Left forelimb (tissue), 1 donor: ENCODE measurements at places on chromosomes 7 and 10.

DNA sequence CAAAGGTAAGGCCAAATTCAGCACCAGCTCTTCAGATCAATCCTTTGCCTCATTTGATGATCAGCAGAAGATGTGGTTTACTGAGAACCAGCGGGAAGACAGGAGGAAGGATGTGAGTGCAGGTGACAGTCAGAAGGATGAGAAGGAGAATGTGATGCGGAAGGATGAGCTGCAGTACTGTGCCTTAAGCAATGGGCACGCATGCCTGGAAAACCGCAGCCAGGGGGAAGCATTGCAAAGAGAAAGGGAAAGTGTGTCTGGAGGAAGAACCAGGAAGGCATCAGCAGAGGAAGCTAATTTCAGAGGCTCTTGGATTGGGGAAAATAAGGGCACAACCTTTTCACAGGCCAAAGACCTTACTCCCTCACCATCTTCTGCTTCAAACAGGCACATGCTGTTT, 25.7 kb downstream of the C10orf71 start:
- DNase-seq: peak; percentile 26

GRCh38 chr10:79331709-79332108, 15.6 kb upstream of the PPIF start:
- DNase-seq: no peak

DNA sequence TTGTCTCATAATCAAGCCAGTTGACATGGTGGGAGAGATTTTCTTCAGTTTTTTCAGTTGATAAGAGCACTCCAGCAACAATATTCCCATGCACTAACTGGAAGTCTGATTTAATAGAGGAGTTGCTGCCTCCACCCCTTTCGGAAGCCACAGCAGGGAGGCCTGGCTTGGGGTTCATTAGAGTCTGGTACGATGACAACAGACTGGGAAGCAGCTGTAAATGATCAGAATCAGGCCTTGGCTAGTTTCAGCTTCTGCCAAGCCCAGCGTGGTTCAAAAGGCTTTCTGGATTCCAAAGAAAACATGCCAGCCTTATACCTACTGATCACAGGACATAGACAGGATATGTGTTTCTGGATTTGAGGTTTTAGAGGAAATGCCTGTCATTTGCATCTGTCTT, 274.0 kb downstream of the CSTF2T start:
- no peak for DNase-seq

DNA sequence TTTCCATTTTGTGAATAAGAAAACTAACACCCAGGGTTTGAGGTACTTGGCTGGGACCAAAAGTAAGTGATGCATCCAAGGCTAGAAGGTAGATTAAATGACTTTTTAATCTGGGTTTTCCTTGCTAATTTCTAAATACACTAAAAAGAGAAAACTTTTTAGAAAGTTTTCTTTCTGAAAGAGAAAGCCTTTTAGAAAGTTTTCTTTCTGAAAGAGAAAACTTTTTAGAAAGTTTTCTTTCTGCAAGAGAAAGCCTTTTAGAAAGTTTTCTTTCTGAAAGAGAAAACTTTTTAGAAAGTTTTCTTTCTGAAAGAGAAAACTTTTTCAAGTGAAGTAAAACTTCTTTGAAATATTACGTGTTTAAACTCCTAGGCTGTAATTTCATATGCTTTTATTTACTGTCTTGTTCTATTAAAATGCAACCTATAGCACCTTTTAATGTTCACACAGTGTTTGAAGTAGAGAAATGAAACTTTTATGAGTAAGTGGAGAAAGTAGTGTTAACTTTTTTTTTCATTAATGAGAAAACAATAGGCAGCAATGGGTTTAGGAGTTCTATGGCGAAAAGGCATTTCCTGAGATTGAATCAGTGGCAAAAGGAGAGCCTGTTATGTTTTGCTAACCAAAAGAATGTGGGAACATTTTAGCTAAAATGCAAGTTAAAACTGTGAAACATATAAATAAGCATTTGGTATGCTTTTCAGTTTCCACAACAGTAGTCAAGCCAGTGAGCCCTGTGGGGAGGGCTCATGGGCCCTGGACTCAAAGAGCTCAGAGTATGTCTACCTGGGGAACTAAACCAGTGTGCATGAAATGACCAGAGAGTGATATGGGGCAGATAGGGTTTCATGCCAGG, 103.7 kb downstream of the RBM20 start:
- no peak for DNase-seq

- DNase-seq: no peak
Measured at GRCh38 chr10:6667679-6668270, 87.7 kb upstream of the PRKCQ start.

DNA sequence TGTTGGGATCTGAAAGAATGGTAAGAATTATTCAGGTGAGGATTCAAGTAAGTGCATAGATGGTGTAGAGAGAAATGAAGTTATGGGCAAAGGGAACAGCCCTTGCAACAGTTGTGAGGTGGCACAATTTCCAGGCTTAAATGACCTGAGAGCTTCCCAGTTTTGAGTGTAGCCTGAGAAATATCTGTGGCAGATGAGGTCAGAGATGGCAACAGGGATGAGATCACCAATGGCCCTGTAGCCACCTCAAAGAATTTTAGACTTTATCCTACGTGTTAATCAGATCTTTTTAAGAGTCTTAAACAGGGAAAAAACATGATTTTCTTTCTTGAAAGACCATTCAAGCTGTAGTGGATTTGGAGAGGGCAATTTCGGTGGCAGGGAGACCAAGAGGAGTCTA, 1.9 kb upstream of the NRF1 start:
- no peak for DNase-seq

GRCh38 chr10:72158176-72158575, 57.6 kb upstream of the ANAPC16 start:
- DNase-seq: no peak

- DNase-seq: no peak
Measured at GRCh38 chr10:130430291-130430690, 294.1 kb downstream of the GLRX3 start.

DNA sequence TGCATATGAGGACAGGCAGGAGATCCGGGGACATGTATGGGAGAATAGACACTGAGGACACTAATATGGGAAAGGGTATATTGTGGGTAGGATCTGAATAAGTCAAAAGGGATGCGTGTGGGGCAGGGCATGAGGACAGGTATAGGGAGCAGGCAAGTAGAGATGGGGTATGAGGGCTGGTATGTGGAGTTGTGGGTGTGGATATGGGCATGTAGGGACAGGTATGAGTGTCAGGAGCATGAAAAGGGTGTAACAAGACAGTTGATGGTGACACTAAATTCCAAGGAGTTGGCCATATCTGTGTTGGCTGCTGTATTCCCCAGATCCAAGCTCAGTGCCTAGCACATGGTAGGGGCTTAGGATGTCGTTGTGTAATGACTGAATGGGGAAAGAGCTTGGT, 84.4 kb upstream of the PAX2 start:
- DNase-seq: no peak

DNA sequence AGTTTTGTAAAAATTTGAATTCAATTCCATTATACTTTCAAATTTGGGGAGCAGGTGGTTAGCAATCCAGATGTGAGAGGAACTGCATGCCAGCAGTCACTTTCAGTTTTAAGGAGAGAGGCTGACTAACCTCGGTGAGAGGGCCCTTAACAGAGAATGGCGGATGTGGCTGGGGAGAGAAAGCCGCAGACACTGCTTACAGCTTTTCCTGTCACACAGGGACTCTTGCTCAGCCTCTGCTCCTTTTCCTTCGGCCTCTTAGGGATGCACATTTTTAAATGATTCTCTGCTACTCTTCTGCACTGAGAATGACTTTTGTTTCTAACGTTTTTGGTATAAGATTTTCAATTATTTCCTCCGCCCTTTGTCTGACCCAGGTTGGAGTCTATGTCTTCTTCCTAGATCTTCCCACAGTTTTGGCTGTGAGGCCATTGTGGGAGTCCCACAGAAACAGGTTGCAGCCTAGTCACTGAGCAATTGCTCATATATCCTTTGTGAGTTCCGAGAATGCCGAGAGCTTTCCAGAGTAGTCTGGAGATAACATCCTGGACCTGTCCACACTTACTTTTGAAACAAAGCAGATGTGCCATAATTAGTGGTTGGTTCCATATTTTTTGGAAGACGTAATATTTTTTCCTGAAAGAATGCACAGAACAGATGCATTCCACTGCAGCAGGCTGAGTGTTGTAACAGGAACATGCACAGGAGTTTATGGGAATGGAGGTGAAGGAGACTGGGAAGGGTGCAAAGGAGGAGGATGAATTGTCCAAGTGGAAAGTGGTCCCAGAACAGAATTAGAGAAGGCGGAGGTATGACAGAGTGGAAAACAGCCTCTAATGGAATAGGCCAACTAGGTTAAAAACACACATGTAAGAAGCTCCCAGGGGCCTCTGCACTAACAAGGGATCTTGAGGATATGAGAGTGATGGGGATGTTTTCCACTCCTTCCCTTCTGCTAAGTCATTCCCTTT, 168.0 kb upstream of the ZNF32 start:
- no peak for DNase-seq

DNA sequence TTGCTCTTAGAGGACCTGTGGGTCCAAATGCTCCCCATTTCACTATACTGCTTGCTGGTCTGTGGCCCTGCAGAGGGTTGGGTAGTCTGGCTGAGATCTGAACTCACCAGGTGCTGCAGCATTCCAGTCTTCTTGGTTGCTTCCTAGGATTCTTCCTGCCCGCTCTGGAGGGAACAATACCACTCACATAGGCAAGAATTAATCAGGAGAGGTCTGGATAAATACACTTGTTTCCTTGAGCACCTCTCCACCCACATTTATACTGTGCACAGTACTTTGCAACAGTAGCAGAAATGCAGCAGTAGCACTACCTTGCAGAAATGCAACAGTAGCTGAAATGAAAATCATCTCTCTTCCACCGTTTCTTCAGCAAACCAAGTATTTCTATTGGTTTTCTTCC, 125.3 kb downstream of the INSYN2A start:
- no peak for DNase-seq

GRCh38 chr10:130740915-130741750, 570.4 kb downstream of the TCERG1L start:
- peak; percentile 47 for DNase-seq

DNA sequence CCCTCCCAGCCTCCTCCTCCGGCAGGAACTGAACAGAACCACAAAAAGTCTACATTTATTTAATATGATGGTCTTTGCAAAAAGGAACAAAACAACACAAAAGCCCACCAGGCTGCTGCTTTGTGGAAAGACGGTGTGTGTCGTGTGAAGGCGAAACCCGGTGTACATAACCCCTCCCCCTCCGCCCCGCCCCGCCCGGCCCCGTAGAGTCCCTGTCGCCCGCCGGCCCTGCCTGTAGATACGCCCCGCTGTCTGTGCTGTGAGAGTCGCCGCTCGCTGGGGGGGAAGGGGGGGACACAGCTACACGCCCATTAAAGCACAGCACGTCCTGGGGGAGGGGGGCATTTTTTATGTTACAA, 83.3 kb downstream of the PAX2 start:
- DNase-seq: no peak

DNA sequence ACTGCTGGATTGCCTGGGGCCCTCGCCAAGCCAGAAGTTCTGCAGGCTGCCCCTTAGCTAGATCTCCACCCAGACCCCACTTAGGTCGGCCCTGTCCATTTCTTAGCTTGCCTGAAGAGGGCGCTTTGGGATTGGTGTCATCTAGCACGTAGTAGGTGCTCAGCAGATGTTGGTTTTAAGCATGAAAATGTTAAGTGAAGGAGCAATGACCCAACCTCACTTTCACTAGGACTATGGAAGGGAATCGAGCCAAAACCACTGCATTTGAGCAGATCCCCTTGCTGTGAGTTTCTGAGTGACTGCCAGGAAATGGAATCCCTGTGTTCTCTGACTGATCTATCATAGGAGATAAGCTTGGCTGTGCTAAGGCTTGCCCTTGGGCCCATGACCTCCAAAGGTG, 131.7 kb upstream of the EEPD1 start:
- no peak for DNase-seq

DNA sequence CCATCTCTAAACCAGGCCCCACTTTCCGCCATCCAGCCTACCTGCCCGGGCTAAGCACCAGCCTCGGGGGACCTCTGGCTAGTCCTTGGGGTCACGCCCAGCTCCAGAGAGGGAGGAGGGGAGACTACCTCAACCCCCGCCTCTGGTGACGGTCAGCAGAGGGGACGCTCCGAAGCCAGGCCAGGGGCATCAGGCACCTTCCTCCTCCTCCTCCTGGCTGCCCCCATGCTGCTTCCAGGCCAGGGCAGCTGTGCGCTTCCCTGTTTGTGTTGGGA, 4.0 kb upstream of the SMARCD3 start:
- DNase-seq: no peak

DNA sequence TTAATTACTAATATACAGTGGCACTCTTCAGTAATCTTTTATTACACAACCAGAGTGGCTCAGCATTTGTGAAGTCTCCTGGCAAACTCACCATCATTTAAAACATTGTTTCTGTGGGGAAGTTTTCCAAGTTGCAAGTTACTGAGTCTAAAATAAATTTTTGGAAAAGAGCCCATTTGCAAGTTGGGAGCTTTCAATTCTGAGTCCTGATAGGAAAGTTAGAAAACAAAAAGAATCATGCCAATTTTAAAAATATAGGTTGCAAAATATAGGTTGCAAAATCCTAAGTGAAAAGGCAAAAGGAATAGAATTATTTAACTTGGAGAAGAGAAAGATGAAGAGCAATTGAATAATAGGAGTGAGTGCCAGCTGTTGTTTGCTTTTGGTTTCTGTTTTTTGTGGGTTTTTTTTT, 378.8 kb upstream of the C7orf33 start:
- DNase-seq: no peak

- DNase-seq: no peak
Measured at GRCh38 chr10:112345743-112346142, 28.2 kb upstream of the ACSL5 start.

DNA sequence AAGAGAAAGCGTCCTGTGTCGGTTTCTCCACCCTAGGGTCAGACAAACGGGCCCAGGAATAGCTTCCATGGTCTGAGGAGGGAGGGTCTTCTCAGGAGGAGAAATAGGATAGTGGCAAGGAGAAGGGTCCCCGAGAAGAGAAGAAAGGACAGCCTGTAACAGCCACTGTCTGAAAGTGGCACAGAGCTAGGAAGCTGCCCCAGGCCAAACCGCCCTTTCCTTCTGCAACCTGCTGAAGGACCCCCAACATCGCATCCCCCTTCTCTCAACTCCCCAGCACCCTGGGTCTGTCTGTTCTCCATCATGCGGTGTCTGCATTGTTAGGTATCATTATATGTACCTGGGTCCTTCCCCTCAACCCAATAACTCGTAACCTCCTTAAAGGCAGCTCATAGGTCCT, 47.1 kb downstream of the COL17A1 start:
- no peak for DNase-seq

- no peak for DNase-seq
Measured at GRCh38 chr10:86446440-86446839, 75.2 kb downstream of the WAPL start.

GRCh38 chr7:135919071-135919841, 57.9 kb downstream of the MTPN start:
- DNase-seq: no peak
